RPMI7951 (cell line): ENCODE measurements at places on chromosomes 2 and 18.
A peak's percentile ranks its signal among the peaks of the same experiment; 100 is the strongest.

DNA sequence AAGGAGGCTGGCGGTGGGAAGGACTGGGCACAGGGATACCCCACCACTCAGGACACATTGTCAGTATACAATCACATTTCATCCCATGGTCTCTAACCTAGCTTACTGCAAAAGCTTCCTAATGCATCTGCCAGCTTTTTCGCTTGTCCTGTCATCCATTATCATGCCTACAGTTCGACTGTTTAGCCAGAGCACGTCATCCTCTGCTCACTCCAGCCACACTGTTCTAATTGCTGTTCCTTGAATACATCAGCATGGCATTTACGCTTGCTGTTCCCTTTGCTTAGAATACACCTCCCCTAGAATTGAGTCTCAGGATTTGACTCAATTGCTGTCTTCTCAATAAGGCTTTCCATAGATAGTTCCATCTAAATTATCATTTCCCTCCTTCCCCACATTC, 166.3 kb downstream of the CCDC148 start:
- DNase-seq: no peak

- DNase-seq: no peak
These were observed 4.8 kb upstream of the TMEM87B start for GRCh38 chr2:112050316-112050715.

DNA sequence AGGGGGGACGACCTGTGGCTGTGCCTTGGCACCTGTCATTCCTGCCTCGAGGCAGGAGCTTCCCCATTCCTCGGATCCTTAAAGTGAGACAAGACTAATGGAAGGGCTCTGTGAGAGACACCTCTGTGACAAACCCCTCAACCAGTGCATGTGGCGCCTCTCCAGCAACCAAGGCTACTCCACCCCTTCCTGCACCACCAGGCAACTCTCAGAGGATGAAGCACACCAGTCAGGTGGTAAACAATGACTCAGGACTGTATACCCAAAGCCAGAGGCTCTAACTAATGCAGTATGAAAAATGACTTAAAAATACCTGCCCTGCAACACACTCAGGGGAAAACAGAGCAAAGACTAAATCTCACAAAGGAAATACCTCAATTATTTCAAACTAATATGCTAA, 136.9 kb downstream of the UXS1 start:
- DNase-seq: no peak

DNA sequence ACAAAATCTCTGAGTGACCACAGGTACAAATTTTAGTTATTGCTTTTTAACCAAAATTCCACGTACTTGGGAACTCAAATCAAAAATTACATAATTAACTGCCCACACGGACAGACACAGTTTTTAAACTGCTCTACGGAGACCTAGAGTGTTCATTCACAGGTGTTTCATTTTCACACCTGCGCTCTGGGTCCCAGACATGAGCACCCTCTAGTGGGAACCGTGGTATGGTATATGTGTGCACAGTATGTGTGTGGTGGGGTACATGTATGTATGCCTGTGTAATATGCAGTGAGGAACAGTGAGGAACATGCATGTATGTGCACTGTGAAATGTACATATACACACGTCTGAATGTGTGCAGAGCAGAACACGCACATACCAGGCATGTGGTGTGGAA, 65.0 kb downstream of the PPP4R1 start:
- no peak for DNase-seq

- DNase-seq: no peak
These were observed 155.3 kb upstream of the NABP1 start for GRCh38 chr2:191522478-191523120.

DNA sequence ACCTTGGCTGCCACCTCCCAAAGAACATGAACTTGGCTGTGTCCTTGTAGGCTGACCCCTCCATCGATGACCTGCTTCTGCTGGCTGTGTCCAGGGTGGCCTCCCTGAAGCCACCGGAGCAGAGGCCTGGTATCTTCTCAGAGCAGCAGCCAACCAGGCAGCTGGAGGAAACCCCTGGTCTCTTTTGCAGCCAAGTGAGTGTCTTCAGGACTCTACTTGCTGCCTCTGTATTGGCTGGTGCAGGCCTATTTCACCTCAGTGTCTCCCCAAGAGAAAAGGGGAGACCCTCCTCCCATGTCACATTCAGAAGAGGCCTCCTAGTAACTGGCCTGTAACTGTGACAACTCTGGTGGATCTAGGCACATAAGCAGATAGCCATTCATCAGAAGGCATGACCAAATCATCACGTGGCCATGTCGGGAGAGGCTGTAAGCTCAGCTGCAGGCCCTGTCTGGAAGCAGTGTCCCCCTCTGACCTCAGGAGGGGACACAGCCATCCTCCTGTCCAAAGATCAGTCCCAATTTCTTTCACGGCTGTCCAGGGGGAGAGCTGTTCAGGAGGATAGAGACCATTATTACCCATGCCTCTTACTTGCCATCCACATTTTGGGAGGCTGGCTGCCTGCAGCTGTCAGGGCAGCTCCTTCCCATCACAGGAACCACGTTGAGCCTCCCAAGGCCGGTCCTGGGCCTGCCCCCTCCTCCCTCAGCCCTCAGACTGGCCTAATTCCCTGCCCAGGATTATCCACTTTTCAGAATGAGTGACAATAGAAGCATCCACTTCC, 20.9 kb upstream of the ROCK2 start:
- DNase-seq: no peak

DNA sequence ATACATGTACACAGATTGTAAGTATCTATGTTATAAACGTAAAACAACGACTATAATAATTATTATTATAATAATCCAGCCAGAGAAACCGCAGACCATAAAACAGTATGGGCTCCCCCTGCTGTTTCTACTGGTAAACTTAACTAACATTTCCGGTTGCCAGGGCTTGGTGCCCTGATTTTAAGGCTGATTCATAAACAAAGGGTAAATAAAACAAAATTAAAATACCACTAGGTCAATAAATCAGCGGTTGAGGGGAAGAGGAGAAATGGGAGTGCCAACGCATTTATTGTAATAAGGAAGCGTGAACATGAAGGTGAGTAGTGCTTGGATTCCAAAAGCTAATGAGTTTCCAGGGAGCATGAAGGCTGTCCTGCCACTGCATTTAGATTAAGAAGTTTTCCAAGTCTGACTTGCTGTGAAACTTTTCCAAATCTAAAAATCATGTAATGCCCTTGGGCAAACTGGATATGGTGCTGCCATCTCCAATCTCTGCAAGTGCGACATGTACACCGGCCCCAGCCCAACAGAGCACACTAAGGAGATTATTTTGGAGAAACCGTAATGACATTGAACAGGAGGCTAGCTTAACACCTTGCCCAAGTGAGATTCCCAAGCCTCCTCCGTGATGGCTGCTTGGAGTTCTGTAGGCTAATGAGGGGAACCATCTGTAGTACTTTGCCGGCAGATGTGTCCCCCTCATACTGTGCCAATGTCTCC, 50.7 kb upstream of the HNRNPA3 start:
- peak; percentile 31 for DNase-seq

DNA sequence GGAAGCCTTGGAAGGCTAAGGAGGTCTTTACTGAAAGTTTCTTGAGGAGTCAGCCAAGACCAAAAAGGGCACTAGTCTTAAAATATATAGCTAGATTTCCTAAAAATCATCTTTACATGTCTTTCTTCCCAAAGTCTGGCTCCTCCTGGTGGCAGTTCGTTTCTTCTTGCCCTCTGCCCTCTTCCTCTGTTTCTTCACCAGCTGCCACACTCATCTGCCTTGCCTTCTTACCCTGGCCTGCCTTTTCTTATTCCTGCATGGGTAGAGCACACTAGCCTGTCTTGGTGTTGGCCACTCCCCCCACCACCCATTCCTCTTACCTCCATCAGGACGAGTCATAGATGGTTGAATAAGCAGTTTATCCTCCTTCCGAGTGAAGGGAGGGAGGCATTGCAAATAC, 129.8 kb downstream of the RAPGEF4 start:
- peak; percentile 19 for DNase-seq

DNA sequence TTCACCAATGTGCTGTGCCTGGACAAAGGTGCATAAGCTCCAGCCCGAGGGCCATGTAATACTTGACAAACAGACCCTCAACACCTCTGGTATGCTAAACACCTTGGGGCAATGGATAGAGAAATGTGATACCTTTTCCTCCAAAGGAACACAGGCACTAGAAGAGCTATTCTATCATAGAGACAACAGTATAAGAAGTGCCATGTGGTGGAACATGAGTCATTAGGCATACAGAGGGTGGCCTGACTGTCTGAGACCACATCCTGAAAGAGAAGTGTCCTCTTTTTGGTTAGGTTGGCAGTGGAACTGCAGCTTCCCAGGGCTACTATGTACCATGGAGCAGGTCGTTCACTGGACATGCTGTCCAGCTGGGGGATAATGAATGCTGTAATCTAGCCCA, 153.9 kb downstream of the INSIG2 start:
- DNase-seq: peak; percentile 84

- DNase-seq: no peak
These were observed 10.1 kb downstream of the TBC1D8 start for GRCh38 chr2:101140978-101141655.

GRCh38 chr2:54872780-54873179, 149.3 kb downstream of the EML6 start:
- no peak for DNase-seq

GRCh38 chr2:10124538-10125045, 2.1 kb downstream of the RRM2 start:
- peak; percentile 79 for DNase-seq

GRCh38 chr2:84906900-84907714, 1.7 kb downstream of the TMSB10 start:
- DNase-seq: peak; percentile 93

DNA sequence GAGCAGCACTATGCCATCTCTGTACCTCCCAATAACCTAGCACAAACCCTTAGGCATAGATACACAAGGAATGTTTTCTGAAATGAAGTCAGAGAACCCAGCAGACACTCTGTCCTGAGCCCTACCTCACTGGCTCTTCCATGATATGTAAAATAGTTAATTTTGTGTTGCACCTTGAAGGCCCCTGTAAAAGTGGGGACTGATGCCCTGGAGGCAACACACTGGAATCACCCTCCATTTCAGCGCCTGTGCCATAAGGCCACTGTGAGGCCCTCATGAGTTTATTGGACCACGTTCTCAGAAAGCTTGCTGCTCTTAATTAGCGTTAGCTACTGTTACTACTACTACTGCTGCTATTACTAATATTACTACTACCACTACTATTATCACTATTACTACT, 670.1 kb upstream of the SOX11 start:
- DNase-seq: peak; percentile 3

GRCh38 chr2:176553685-176554100, 284.5 kb downstream of the MTX2 start:
- peak; percentile 85 for DNase-seq

DNA sequence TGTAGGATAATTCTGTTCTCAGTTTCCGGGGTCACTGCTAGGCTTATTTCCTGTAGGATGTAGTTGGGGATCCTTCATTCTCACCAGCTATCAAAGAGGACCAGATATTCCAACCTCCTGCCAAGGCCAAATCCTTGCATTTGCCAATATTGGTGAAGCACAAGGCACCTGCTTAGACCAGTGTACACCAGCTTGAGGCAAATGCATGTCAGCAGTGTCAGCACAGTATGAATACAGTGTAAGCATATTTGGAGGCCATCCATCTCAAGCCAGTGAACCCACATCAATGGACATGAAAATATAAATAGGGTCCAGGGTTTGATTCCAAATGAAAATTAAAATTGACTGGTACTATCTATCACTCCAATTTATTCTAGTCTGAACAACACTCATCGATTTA, 88.0 kb upstream of the MAPRE2 start:
- DNase-seq: no peak

- no peak for DNase-seq
These were observed 54.0 kb downstream of the NAT8 start for GRCh38 chr2:73588177-73588576.

GRCh38 chr2:178279142-178279541, 84.8 kb downstream of the OSBPL6 start:
- peak; percentile 97 for DNase-seq

DNA sequence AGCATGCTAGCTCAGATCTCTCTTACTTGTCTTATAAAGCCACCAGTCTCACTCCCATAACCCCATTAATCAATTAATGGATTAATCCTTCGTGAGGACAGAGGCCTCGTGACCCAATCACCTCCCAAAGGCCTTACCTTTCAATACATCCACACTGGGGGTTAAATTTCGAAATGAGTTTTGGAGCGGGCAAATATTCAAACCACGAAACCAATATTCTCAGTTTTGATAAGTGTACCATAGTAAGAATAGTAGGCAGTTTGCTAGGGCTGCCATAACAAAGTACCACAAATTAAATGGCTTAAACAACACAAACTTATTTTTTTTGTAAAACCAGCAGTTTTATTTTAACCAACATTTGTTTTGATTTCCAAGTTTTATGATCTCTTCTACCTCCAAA, 15.2 kb downstream of the HIBCH start:
- no peak for DNase-seq

DNA sequence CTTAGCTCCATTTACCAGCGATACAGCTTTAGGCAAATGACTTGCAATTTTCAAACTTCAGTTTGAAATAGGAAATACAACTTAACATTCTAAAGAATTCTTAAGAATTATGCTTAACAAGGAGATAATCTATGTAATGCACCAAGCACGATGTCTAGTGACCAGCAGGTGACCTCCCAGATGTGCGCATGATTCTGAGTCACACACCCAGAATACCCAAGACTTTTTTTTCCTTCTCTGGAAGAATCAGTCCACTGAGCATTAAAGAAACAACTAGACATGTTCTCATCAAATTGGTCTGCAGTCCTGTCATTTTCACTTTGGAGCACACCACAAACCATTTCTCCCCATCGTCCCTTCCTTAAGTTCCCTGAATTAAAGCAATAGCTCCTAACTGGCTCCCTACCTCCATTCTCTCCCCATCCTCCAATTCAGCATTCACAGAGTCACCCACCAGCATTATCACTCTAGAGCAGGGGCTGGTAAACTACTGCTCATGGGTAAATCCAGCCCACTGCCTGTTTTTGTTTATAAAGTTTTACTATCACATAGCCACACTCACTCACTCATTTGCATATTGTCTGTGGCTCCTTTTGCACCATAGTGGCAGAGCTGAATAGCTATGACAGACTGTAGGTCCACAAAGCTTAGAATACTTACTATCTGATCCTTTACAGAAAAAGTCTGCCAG, 13.2 kb downstream of the EVA1A start:
- DNase-seq: peak; percentile 80

GRCh38 chr2:102284611-102285010, 26.8 kb upstream of the IL1RL1 start:
- no peak for DNase-seq

- peak; percentile 81 for DNase-seq
These were observed 35.4 kb downstream of the ANKRD29 start for GRCh38 chr18:23627321-23627720.

GRCh38 chr2:21008014-21008789, 35.7 kb downstream of the APOB start:
- no peak for DNase-seq
